Tongue (tissue), 3 donors: ENCODE measurements at places on chromosomes 6 and 20. TPM values are rescaled to one million over a fixed set of nuclear protein-coding genes. Genes with fewer than 3 reads are reported as not detected.
A peak's percentile ranks its signal among the peaks of the same experiment; 100 is the strongest.

- no peak for DNase-seq
Measured at GRCh38 chr6:15065261-15065989, 180.4 kb upstream of the JARID2 start.

DNA sequence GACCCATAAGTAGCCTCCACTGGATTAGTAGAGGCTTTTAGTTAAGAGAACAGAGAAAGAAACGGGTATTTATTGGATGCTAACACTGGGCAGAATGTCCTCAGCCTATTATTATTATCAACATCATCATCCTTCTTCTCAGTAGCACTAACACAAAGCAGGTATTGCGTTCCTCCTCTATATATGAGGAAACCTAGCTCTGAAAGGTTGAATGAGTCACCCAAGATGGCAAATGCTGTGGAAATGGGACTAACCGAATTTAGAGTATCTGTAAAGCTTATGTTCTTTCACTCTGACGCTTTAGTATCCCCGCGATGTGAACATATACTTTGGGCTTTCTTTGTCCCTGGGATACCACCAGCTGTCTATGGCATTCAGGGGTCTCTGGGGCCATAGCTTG lies 77.0 kb downstream of the ADTRP start:
- no peak for DNase-seq

- no peak for DNase-seq
Measured at GRCh38 chr6:36387440-36388303, at the start of gene ETV7. Gene ETV7 (minus strand): TSS chr6:36387669. CDS start chr6:36387541, 128 bp downstream.

Gene LY6G6F
- total RNA-seq, result 0.82 TPM

DNA sequence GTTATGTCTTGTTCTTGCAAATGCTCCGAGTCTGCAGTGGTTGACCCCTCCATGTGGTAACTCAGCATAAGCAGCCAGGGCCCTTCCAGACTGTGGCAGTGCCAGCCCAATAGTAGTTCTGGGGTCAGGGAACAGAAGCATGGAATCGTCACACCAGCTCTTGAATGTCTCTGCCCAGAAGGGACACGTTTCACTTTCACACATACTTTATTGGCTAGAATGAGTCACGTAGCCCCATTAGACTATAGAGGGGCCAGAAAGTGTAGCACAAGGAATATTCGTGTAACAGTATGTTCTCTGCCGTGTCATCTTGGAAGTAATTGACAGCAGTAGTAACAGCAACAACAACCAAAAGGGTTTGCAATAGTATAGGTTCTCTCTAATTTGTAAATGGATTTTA lies 254.7 kb downstream of the FARS2 start:
- DNase-seq, result no peak

DNA sequence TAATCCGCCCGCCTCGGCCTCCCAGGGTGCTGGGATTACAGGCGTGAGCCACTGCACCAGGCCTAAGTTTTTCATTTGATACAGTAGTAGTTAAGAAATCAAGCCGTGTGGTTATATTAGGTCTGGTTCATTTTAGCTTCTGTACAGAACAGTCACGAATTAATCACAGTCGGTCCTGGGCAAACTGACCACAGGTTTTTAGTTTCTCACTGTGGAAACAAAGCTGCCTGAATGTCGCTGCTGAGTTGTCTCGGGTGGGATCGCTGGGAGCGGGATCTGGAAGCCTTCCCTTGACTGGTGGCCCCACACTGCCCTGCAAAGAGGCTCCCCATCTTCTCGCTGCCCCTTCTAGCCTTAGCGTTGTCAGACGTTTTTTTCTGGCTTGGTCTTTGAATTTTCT lies 18.6 kb downstream of the UCKL1 start:
- no peak for DNase-seq

- DNase-seq, result no peak
Measured at GRCh38 chr6:158991017-158991723, 8.8 kb downstream of the RSPH3 start.

DNA sequence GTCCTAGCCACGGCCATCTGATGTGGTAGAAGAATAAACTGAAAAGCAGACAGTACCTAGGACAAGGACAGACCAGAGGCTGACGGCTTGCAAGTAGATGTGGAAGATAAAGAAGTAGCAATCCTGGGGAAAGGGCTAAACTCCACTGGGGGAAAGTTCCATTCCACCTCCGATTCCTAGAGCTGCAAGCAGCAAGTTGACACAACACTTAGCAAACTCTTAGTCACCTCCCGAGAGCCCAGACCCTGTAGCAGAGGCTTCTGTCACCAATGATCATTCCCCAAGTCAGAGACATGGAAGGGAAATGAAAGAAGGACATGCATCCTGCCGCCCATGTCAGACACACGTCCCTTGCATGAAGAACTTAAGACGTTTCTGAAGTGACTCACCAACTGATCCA lies 99.2 kb upstream of the RPS6KA2 start:
- DNase-seq, result no peak

GRCh38 chr6:47741807-47742206 lies 40.0 kb upstream of the OPN5 start:
- DNase-seq, result no peak

- no peak for DNase-seq
Measured at GRCh38 chr20:36875702-36876472, at the start of gene TLDC2. Gene TLDC2 (plus strand): TSS chr20:36876138. CDS start chr20:36876175, 37 bp downstream.

- DNase-seq, result peak; percentile 53
Measured at GRCh38 chr6:130366107-130367005, 539 bp downstream of the TMEM200A start.

DNA sequence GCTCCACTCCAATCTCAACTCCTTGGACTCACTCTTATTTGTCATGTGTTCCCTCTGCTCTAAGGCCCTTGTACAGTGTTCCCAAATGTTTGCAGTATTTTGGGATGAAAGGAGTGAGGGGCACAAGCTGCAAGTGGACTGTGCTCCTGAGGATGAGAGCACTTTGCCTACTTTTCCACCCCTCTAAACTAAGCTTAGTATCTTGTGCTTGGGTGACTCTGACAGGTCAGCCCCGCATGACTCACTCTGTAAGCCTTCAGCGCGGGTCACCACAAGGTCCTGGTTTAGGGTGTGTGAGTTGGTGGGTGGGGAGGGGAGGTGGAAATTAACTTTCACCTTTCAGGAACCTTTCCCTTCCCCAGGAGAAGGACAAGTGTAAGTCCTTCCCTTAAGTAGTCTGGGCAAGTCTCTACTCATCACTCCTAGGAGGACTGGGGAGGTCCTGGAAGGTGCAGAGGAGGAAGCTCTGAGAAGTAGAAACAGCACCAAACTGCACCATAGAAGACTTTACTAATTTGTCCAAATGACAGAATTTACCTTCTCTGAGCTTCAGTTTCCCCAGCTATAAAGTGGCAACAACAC lies 68.8 kb upstream of the EPB41L1 start:
- no peak for DNase-seq

Gene GUCA1A
- not detected for total RNA-seq

- no peak for DNase-seq
Measured at GRCh38 chr6:126156973-126157372, 170.6 kb downstream of the TRMT11 start.

GRCh38 chr6:35790683-35791082 lies 6.4 kb downstream of the CLPS start:
- no peak for DNase-seq

Gene BPI
- total RNA-seq, result 0.21 TPM

- DNase-seq, result no peak
Measured at GRCh38 chr20:34732523-34732922, 28.4 kb downstream of the TP53INP2 start.
